Fibroblast of skin of right biceps (primary cell): ENCODE measurements at places on chromosomes 7 and 10.
A peak's percentile ranks its signal among the peaks of the same experiment; 100 is the strongest.

- DNase-seq, result no peak
Measured at GRCh38 chr7:155791214-155791737, 21.0 kb downstream of the SHH start.

DNA sequence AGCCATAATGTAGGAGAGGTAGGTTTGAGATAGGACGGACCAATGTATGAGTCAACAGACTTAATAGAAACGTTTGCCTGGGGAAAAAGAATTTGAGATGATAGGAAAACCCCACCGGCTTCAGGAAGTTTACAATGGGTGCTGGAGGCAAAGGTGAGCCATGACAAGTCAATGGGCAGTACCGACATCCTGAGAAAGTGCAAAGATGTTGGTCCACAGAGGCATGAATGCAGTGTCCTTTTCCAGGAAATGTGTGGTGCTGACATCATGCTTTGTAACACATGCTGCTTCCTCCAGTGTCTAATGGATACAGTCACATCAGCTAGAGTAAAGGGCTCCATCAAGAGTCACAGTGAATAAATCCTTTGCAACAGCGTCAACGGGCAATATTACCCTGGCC is 533.6 kb downstream of the INHBA start:
- DNase-seq, result no peak

DNA sequence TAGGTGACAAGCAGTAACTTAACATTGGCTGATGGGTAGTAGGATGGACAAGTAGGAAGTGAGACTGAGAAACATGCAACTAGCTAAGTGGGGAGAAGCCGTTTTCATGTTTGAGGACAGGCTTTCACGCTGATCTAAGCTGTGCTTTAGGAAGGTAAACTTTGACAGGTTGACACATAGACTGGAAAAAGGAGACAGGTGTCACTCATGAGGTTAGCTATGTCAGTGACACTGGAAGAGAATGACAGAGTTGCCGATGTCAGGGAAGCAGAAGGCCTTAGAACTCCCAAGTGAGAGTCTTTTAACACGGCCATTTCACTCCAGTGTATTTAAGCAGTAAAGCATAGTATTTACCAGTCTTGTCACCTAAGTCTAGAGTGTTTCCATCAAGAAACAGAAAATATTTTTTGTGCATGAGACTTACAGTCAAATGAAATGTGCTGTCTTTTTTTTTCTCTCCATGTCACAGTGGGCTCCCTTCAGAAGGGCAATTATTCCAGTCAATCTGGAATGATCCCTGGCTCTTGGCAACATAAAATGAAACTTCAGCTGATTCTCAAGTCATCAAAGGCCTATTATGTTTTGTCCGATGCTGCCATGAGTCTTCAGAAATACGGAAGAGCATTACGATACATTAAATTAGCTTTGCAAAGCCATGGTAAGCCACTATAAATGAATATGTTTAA is 20.6 kb downstream of the EDRF1 start:
- no peak for DNase-seq

- DNase-seq, result no peak
Measured at GRCh38 chr7:24718977-24719491, 38.2 kb downstream of the GSDME start.

DNA sequence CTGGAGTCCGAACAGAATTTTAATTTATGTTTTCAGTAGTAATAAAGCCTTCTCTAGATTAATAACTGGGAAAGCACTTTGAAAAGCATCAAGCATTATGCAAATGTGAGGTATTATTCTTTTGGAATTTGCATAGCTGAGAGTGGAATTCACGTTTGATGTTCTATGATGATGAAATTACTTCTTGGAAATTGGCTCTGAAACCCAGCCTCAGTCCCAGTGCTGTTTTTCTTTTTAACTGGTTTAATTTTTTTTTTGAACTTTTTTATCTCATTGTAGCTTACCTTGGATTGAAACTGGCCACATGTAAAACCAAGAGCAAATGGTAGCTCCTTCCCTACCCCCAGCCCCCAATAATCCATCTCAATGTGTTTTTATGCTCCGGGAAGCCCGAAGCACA is 1.2 kb downstream of the TBXAS1 start:
- no peak for DNase-seq

- no peak for DNase-seq
Measured at GRCh38 chr7:18521236-18521589, 25.7 kb downstream of the HDAC9 start.

DNA sequence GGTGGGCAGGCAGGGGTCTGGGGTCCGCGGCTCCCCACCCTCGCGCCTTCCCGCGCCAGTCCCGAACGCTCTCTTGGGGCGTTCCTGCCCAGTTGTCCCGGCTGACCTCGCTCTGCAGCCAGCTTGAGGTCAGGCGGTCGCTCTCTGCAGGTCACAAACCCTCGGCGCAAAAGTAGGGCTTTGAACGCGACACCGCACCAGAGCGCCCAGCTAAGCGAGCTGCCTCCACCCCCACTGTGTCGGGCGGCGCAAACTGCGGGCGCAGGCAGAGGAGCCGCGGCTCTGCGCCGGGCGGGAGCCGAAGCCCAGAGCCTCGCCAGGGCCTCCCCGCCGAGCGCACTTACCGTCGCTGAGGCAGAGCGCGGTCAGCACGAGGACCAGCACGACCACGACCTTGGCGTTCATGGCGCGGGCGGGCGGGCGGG is 284 bp downstream of the CXCL12 start:
- peak; percentile 54 for DNase-seq

DNA sequence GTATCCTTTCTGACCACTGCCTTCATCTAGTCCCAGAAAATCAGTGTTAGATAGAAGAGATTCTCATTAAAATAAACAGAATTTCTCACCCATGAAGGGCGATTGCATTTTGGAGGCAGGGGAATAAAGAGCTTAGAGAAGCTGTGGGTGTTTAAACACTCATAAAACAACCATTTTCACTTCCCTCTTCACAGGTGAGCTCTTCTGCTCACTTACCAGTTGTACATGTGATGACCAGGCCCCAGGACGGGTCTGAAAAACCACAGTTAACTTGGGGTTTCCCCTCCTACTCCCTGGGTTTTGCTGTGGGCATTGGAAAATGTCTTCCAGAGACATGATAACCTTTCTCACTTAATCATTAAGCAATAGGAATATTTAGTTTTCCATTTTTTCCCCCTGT is 411.6 kb upstream of the DPP6 start:
- DNase-seq, result no peak

- DNase-seq, result no peak
Measured at GRCh38 chr10:132374612-132375011, 22.4 kb upstream of the PWWP2B start.

GRCh38 chr7:74483402-74484336 is 30.0 kb downstream of the GTF2IRD1 start:
- peak; percentile 80 for DNase-seq

GRCh38 chr7:18018296-18019215 is 9.1 kb downstream of the PRPS1L1 start:
- no peak for DNase-seq

DNA sequence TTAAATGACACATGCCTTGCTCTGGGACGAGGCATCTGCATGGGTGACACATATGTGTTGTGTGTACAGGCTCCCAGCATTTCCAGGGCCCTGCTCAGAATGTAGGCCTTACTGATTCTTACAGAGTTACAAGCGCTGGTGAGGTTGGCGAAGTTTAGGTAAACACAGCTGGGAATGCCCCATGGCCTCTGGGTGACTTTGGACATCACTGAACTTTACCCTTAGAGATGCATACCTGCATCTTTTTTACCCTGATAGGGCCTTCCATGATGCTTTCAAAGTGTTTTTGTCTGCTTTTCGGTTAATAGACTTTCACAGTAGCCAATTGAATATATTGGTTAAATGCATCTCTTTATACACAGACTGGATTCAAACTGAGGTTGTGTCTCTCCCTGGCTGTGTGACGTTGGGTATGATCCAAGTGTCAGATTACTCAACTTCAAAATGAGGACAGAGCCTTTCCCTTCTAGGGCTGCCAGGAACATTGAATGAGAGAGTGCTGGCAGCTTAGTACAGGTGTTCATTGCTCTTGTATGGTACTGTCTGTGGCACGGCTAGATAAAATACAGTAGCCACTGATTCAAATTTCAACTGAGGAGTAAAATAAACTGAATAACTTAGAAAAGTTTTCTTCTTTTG is 29.5 kb downstream of the EGFR start:
- DNase-seq, result no peak

- DNase-seq, result no peak
Measured at GRCh38 chr10:16393271-16393858, 43.4 kb upstream of the PTER start.

DNA sequence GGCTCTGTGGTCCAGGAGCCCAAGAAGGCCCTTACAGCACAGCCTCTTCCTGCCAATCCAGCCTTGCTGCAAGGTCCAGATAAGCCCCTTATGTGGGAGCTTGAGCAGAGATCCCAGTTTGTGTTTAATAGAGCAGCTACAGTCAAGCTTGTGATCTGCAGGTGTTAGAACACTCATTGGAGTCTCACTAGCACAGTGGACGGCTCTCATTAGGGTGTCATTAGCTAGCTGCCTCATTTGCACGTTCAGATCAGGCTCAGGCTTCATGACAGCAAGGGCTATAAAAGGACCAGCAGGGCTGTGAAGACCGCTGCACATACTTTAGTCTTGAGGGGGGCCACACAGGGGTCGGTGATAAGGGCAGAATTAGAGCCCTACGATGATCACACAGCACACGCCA is 443.2 kb downstream of the RPS24 start:
- DNase-seq, result no peak

DNA sequence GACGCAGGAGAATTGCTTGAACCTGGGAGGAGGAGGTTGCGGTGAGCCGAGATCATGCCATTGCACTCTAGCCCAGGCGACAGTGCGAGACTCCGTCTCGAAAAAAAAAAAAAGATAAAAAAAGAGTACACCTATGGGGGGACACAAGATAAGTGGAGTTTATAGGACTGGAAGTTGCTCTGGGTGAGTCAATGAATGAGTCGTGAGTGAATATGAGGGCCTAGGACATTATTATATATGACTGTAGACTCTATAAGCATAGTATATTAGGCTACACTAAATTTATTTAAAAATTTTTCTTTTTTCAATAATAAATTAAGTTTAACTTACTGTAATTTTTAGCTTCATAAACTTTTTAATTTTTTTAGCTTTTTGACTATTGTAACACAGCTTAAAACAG is 19.4 kb upstream of the SGCE start:
- peak; percentile 24 for DNase-seq

- DNase-seq, result peak; percentile 39
Measured at GRCh38 chr10:17134737-17135260, 5.2 kb upstream of the CUBN start.
